ENCODE measurements at places on chromosomes 7 and 10.

DNA sequence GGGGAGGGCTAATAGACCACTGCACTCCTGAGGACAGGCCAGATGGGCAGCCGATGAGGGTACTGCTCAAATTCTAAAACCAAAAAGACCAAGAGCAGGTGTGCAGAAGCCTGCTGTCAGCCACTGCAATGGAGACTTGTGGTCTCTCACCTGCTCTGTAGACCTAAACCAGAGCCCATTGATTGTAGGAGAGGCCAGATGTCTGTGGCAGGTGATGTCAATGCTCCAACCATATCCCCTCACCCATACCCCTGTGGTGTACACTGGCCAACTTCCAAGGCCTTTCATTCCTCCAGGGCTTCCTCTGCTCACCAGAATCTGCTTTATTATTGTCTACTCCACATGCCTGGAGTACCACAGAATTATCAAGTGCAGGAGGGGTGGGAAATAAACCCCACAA is 116.9 kb upstream of the CHST15 start:
- no peak for DNase-seq

- DNase-seq: no peak
Observed at GRCh38 chr7:131012477-131013031, 278.5 kb upstream of the KLF14 start.

DNA sequence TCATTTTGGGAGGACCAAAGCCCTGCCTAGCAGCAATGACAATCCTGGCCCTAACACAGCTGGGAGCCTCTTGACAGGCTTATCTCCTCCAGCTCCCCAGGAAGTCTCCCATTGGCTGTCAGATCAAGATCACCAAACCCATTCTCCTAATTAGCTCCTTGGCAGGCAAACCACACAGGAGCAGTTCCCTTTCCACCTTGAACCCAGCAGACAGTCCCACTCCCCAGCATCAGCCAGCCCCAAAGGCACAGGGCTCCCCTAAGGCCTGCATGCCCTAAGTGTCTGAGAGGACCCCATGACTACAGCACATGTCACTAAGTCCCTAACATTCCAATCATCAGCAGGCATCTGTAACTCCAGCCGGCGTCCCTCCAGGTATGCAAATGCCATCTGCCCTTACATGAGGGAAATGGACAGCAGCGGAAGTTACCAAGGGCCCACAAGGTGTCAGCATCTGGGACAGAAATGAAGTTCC is 348.5 kb downstream of the KCNMA1 start:
- DNase-seq: no peak

DNA sequence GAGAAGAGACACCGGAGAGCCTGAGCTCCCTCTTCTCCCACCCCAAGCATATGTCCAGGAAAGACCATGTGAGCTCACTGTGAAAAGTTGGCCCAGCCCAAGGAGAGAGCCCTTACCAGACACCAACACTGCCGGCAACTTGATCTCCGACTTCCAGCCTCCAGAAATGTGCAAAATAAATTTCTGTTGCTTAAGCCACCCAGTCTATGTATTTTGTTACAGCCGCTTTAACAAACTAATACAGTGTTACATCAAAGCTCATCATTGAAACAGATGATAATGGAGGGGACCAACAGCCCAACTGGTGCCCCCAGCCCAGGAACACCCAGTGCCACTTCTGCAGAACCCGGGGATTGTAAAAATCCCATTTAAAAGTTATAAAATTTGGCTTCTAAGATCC is 18.9 kb downstream of the RGR start:
- no peak for DNase-seq

DNA sequence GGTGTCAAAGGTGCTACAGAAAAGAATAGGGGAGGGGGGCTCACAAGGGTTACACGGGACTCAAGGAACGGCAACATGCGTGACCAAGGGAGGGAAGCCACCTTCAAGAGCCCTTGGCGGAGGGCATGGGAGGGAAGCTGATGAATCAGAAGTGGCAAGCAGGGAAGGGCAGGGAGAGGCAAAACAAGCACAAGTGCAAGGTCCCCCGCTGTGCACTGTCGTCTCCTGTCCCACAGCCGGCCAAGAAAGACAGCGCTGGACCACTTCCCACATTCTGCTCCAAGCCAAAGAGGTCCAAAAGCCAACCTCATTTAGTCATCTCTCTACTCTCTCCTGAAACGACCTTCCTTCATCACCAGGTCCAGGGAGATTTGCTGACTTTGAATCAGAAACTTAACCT is 102.7 kb downstream of the CALN1 start:
- no peak for DNase-seq

- DNase-seq: no peak
Observed at GRCh38 chr7:133394369-133394768, 141.5 kb downstream of the EXOC4 start.

DNA sequence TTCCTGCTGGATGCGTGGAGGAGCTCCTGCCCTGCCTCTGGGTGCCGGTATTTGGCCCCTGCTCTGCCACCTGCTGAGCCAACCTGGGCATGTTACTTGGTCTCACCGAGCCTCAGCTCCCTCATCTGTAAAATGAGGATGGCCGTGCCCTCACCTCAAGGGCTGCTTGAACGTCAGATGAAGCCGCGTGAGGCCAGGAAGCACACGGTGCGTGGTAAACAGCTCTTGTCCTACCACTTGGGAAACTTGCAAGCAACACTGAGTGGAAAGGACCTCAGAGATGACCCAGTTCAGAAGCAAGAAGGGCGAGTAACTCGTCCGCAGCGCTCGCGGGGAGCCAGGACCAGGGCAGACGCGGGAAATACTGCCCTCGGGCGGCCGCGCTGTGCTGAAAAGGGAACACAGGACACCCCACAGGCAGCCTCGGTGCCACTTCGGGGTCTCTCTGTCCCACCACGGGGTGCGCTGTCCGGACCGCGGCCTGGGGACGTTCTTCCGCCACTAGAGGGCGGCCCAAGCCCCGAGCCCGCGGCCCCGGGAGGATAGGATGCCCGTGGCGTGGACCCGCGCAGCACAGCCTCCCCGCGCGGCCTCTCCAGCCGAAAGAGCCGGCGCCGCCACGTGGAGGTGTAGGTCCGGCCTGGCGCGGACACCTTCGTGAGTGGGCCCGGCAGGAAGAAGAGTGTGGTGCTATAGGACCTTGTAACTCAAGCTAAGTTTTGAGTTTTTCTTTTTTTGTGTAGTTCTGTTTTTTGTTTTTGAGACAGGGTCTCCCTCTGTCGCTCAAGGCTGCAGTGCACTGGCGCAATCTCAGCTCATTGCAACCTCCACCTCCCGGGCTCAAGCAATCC is 94.1 kb downstream of the PRKAG2 start:
- peak; percentile 44 for DNase-seq

DNA sequence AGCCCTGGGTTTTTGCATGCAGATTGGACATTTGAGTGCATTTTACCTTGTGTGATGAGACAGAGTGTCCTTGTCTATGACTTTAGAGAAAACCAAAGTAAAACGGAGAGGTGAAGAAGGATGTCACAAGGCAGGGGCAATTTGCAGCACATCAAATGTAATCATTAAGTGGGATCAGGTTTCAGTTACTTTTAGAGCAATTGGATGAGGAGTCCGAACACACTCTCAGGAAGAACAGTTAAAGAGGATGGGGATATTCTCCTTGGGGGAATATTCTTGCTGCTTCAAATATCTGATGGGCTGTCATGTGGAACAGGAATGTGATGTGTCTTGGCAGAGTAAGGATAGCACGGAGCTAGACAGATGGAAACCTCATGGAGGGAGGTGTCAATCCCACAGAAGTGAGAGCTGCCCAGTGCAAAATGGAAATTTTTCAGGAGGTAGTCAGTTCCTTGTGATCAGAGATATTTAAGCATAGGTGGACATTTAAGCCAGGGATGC is 757 bp downstream of the RAB19 start:
- DNase-seq: no peak

DNA sequence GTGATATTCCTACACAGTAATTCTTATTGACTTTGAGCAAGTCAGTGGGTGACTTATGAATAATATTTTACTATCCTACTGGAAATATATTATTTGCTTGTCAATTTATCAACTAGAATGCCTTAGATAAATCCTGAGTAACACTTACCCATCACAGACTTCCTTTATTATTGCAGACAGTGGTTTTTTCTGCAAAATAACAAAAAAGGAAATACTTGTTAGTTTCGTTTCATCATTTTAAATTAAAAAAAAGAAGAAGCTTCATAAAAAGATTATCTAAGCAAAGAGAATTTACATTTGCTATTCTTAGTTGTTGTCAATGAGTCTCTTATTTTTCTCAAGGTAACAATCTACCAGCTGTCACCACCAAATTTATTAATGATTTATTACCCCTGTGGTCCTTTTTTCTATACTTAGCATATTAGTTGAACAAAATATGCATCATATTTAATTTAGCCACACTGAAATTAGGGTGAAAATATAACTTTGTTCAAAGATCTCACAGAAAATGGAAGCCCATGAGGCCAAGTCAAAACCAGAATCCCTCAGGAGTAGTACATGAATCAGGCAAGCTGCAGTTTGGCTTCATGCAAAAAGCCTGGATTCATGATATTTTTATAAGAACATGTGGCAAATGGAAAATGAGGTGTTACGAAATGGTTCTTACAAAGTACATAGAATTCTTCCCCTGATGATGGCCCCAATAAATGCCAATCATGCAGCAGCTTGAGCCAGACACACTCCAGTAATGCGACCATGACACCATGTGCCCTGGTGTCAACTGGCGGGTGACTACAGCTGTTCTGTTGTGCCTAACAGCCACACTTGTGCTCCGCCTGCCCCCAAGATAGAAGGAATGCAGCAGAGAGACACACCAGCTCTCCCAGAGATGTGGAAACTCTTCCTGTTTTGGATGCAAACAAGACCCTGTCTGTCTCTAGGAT is 132.6 kb downstream of the ELMO1 start:
- DNase-seq: no peak

DNA sequence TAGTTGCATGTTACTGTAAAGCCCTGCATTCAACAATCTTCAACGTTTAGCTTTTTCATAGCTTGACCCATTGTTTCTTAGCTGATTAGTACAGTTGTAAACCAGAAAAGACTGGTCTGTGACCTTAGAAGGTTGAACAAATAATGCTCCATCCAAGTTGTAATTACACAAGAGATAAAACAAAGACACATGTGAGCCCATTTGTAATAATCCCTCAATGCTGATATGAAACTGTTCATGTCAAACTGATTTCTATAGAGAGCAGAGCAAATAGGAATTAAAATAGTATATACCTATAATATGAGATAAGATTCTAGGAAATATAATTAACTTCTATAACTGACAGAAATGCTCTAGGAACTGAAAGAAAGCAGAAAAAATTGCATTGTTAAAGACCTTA is 94.7 kb upstream of the SLC25A13 start:
- DNase-seq: no peak

DNA sequence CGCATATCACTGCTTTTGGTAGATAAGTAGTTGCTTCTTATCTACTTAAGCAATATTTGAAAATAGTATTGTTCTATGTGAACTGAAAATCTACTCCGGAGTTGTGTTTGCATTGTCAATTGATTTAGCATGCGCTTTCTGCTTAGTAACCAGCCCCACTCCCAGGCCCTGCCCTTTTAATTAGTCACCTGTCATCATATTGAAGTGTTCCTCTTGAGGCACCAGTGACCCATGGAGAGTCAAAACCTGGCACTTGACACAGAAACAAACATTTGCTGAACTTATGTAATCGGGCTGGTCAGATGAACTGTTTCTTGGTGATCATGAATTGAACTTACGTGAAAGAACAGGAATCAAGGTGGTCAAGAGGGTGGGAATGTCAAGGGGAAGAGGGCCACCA is 27.8 kb upstream of the CDHR3 start:
- DNase-seq: no peak

DNA sequence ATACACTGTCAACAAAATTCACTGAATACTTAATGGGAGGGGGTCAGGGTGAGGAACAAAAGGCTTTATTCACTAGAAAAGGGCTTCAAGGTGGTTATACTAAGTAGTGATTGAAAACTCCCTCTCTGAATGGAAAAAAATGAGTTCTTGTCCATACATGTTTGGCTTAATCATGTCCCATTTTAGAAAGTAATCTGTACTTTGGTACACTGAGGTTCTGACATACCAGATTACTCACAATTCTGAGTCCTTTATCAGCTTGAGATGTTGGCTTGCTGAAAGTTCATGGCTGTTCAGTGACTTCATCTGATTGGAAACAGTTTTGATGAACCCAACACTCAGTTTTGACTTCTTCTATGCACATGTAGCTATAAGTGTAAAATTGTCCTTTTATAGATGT is 12.8 kb upstream of the NOBOX start:
- DNase-seq: peak; percentile 43

GRCh38 chr7:36985866-36986400 is 261.6 kb upstream of the AOAH start:
- DNase-seq: no peak

DNA sequence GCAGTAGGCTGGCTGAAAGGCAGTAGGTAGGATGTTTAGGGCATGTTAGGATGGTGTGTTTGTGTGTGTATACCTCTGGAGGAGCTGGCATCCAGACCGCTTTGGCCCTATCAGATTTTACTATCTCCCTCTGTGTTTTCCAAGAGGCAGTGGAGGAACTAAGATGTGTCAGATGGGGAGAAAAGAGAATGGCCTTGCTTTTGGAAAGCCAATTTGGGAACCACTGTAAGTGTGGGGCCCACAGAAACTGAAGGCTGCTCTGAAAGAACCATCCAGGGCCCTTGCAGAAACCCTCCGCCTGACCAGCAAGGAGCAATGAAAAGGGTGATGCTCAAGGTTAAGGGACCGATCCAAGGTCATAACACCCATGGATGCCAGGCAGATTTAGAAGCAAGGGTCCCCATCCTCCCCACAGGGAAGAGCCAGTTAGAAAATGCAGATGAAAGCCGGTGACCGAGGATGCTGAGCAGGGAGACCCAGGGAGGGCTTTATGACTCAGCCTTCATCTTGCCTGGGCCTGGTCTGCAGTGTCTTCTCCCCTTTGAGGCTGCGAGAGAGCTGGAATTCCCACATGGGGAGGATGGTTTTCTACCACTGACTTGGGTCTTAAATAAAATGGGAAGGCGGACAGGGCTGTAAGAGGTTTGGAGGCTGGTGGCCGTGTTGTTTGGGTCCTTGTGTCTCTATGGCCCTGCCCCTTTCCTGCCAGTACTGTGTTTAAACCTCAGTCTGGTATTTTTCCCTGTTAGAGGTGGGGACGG is 275.8 kb downstream of the LRMDA start:
- DNase-seq: no peak

DNA sequence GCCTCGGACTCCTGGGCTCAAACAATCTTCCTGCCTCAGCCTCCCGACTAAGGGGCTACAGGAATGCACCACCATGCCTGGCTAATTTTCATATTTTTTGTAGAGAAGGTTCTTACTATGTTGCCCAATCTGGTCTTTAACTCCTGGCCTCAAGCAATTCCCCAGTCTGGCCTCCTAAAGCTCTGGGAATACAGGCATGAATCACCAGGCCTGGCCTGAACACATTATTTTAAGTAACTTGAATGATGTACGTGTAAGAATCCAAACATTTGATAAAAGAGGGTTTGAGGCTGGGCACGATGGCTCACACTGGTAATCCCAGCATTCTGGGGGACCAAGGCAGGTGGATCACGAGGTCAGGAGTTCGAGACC is 13.0 kb upstream of the BAMBI start:
- DNase-seq: no peak

- no peak for DNase-seq
Observed at GRCh38 chr7:121126801-121127534, 138.5 kb downstream of the CPED1 start.

GRCh38 chr7:44338600-44338999 is 13.2 kb upstream of the CAMK2B start:
- no peak for DNase-seq
